Stimulated activated CD4-positive, alpha-beta T cell treated with anti-CD3 and anti-CD28 coated beads, Interleukin-2, amount 100 ng/mL, for 24 hours (primary cell): ENCODE measurements at places on chromosomes 16 and 17.

- DNase-seq: no peak
These were observed 5.4 kb upstream of the ITGA2B start for GRCh38 chr17:44394833-44395232.

DNA sequence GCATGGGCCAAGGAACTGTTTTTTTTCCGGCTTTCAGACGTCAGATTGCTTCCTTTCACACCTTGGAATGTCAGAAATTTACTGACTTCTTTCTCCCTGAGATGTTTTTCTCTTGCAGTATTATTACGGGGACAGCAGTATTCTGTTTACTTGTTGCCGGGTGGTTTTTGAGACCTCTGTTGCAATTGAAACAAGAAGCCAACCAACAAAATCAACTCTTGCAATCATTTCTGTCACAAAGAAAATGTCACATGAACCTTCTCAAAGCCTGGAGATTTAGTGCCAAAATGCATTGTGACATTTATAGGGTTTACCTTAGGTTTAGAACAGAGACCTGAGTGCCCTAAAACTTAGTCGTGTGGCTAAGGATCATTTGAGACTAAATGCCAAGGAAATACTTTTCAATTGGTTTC lies 174.3 kb downstream of the MAP2K6 start:
- DNase-seq: no peak

DNA sequence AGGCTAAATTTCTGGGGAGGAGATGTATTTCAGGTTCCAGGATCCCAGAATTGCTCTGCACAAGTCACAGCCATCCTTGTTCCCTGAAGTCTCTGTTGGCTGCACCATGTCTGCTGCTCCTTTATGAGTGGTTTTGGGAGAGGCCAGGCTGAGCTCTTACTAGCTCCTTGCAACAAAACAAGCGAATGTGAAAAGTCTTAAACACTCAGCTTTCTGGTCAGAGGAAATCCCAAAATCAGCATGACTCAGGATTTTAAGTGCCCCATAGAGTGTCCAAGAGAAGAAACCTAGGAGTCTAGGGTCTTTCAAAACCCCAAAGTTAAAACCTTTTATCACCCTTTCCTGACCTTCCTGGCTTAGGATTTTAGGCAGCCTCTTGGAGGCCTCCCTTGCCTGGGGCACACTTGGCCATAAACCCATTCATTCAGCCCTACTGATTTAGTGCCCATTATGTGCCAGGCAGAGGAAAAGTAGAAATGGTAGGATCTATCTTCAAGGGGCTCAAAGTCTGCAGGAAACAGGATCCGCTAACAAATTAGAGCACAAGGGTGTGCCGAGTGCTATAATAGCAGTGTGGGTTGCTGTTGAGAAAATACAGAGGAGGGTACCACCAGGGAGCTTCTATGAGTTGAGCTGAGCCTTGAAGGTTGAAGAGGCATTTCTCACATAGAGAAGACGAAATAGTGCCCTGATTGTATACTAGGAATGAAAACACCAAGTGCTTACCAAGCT lies 36.9 kb downstream of the SOST start:
- no peak for DNase-seq

DNA sequence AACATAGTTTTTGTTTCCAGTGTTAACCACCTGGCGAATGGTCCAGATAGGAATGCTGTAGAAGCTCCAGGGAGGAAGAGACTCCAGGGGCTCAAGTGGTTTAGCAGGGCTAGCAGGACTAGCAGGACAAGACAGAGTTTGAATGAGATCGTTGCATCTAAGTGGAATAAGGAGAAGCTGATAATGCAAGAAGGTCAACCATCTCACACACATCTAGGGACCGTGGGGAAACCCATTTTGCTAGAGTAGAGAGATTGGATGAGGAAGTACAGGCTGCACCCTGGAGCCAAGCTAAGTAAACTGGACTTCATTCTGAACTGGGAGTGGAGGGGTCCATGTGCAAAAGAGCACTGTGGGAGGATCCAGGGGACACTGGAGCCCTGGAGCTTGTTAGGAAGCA lies 86.1 kb upstream of the HSBP1 start:
- DNase-seq: no peak

DNA sequence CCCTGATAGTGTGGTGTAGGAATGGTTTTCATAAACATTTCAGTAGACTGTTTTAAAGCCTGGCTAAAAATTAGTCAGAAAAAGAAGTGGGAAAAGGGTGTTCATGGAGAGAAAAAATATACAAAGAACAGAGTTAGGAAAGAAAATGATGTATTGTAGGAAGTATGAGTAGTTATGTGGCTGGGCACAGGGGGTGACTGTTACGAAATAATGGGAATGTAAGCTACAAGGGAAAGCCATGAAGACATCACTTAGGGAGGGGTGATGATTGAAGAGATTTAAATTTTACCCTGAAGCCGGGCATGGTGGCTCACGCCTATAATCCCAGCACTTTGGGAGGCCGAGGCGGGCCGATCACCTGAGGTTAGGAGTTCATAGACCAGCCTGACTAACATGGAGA lies 55.3 kb downstream of the NUP88 start:
- DNase-seq: no peak

DNA sequence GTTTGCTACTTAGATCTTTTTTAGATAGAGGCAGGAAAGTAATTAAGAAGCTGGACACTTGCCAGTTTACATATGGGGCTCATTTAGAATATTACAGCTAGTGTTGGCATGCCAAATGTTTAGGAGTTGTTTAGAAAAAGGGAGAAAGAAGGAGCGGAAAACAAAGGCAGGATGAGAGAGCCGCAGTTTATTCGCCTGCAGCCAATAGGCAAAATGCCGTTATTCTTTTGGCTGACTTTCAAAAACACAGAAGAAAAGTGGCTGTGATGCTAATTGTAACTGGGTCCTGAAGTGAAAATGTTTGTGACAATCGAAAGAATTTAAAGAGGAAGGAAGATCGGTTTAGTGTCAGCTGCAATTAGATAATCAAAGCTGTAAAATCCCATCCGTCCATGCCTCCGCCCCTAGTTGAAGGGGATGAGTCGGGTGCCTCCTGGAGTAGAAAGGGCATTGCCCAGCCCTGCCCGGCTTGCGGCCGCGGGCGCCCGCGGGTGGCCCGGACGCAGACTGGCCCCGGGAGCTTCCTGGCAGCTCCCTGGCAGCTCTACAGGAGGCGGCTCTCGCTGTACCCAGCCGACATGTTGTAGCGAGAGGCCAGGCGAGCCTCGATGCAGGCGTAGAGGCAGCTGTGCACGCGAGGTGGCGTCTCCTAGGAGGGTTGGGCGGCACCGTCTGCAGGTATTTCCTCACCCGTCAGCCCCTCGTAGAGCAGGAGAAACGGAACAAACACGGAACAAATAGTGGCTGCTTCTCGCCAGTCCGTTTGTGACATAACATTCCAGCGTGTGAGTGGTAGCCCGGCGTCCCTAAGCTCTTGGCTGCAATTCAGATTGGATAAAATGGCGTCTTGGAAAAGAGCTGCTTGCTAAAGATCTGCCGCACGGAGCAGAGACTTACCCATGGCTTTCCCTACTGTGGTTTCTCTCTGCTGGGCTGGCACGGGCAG lies 82.2 kb downstream of the TNRC6C start:
- peak; percentile 30 for DNase-seq

- DNase-seq: no peak
These were observed 28.8 kb downstream of the ABCC12 start for GRCh38 chr16:48126801-48127644.

- no peak for DNase-seq
These were observed 69.9 kb upstream of the CBX4 start for GRCh38 chr17:79909121-79909520.

GRCh38 chr16:88116121-88116520 lies 164.9 kb downstream of the BANP start:
- DNase-seq: no peak
